ENCODE measurements at places on chromosomes 12 and 14.

GRCh38 chr14:99468836-99469592 lies 11.6 kb downstream of the SETD3 start:
- ATAC-seq: no peak

DNA sequence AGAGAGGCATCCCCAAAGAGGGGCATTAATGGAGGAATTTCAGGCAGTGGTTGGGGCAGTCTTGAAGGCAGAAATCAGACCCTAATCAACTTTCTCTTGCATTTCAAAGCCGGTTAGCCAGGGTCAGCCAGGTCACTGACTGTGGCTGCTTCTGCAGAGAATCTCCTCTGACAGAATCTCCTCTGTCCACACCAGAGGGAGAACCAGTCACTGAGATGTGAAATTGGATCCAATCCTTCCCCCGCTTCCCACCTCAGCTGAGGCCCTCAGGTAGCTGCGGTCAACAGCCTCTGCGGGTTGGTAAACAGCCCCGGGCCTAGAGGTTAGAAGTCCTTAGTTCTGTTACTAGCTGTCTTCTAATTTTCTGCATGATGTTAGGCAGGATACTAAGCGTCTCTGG lies 39.8 kb upstream of the NUAK1 start:
- ATAC-seq: no peak

DNA sequence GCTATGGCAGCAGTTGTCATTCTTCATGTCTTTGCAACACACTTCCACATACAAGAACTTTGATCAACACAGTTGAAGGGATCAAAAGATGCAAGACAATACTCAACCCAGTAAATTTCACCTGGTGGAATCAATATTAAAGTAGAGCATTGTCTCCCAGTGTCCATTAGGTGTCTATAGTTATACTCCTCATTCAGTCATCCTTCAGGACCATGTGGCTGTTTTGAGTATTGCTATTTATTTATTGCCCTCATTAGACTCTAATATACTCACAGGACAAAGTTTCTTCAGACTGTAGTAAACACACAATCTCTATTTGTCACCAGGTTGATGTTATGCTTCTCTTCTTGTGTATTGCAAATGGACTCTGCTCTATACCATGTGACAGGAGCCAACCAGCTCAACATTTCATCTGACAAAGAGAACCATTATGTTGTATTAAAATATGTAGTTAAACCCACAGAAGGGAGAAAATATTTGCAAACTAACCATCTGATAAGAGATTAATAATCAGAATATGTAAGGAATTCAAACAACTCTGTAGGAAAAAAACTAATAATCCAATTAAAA lies 146.6 kb downstream of the TGFB3 start:
- ATAC-seq: no peak

DNA sequence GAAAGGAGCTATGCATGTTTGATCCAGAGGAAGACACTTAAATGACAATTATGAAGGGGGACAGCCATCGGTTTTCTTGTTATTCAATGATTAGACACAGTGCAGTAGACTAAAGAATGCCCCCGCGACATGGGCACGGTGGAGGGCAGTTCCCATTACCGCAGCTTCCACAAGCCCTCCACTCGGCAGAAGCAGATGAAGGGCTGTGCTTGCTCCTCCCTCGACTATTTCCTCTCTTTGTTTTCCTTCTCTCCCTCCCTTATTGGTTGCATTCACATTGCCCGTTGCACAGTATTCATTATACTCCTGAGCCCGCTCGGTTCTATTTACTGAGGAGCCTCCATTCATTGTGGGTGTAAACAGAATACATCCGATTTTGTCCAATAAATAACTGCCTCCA lies 138.8 kb upstream of the RASSF8 start:
- no peak for ATAC-seq

DNA sequence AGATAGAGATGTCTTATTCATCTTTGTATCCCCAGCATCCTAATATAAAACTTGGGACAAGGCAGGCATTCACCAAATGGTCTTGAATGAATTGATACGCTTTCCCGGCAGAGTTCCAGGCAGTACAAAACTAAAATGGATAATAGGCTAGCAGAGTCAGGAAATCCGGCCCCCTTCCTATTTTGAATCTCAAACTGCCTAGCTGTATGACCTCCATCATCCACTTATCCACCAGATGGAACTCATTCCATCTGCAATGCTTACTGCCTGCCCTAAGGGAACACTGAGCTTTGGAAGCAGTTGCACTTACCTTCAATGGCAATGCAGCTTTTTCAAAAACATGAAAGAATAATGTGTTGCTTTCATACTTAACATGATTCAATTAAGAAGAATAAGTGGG lies 43.4 kb downstream of the BDKRB1 start:
- no peak for ATAC-seq

GRCh38 chr14:94485944-94486841 lies 10.2 kb upstream of the SERPINA9 start:
- ATAC-seq: peak; percentile 21

DNA sequence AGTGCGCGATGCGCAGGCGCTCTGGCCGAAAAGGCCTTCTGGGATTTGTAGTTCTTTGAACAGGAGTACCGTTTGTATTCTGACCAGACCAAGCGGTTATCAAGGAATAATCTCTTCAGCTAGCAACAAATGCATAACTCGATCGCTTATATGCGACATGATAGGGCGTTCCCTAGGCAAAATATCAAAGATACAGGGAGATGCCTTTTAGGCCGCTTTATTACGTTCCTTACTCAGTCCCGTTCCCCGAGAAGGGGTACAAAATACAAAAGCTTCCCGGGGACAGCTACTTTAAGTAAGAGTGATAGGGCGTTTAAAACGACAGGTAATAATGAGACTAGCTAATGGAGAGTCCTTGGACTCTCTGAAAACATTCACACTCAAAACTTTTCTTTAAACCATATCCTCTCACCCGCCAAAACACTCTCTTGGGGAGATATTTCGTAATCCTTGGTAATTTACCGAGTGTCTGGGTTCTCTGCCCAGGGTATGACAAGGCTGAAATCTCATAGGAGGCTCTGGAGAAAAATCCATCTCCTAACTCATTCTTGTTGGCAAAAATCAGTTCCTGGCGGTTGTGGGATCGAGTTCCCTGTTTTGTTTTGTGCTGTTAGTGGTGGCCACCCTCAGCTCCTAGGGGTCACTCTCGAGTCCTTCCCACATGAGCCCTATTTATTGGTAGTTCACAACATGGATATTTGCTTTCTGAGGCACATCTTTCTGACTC lies 412 bp upstream of the SNW1 start:
- no peak for ATAC-seq

- no peak for ATAC-seq
Observed at GRCh38 chr12:64688219-64688618, 71.0 kb downstream of the GNS start.

DNA sequence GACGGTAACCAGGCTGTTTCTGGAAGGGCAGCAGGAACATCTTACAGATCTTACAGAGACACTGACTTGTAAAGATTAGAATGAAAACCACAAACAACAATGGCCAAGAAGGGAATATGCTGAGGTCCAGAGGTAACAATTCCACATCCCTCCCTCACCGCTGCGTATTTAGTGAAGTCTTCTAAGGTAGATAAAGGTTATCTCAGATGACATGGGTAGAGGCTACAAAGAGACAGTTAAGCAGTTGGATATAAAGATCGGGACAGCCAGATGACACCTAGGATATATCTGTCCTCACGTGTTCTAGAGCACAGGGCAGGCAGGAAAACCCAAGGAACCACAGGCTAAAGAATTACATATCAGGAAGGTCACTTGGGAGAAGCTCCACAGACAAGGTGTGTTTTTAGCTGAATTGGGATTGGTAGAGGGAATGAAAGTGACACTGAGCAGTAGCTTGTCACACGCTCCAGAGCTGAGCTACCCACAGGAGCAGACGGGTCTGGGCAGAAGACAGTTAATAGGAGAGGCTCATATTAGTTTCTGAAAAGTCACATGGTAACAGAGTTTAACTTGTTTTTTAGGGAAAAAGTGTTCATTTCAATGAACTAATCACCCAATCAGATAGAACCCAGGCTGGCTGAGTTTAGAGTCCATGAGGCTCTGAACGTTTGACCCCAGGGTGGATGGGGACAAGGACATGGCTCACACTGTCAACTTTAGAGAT lies 83.3 kb downstream of the MIA2 start:
- no peak for ATAC-seq

GRCh38 chr12:94676922-94677321 lies 26.6 kb upstream of the TMCC3 start:
- ATAC-seq: no peak

DNA sequence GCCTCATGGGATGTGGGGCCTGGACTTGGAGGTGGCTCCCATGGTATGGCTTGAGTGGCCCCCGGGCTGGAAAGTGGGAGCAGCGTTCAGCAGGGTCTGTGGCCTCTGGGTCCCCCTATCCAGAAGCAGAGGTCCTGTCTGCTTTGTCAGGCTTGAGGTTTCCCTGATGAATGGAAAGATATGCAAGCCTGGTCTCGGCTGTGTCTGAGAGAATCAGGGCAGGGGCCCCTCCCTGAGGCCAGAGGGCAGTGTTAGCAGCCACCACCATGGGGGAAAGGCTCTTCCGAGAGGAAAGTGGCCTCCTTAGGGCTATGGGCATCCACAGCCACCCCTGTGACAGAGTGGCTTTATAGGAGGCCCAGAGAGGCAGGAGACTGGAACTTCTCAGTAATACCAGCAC lies 128.2 kb downstream of the VRK1 start:
- ATAC-seq: no peak

- peak; percentile 81 for ATAC-seq
Observed at GRCh38 chr12:128829861-128830504, 6.2 kb upstream of the SLC15A4 start.

DNA sequence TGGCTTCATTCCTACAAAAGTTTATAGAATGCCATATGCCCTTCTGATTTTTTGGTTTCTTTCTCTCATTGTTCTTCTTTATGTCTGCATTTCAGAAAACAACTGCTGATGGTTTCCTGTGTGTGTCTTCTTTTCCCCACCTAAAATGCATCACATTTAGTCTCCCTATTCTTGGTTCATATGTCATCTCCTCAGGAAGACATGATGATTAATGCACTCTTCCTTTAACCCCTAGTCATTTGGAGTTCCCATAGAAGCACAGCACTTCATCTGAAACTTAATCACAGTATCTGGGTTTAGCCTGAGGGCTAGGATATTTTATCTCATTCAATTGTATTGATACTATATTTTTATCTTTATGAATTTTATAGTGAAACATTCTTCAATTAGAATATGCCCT lies 21.5 kb downstream of the GNPNAT1 start:
- no peak for ATAC-seq

DNA sequence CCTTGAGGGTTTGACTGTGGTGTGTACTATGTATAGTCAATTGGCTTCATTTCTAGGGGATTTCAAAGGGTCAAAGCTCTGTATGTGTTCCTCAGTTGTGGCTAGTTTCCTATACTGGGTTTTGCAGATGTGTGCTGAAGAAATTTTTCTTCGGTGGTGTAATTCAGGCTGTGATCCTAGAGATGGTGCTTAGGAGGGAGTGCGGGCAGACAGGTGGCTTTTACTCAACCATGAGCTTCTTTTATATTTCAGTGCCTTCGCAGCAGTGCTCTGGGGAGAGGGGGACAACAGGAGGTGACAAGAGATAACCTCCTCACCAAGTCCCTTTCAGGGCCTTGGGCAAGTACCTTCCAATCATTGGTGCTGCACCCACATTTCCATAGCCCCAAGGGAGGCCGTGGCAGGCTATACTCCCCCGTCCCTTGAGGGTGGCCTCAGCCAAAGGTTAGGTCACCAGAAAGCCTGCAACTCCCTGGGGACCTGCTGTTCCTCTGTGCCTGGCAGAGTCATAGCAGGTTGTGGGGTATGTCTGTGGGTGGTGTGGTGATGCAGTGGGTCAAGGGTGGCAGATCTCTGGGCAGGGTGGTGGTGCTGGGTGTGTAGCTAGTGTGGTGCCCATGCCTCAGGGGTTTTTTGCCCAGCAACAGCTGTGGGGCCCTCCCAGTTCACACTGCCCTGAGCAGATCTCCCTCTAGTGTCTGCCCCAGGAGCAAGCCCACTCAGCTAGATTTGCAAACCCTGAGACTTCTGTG lies 37.0 kb upstream of the TMX1 start:
- ATAC-seq: peak; percentile 57

DNA sequence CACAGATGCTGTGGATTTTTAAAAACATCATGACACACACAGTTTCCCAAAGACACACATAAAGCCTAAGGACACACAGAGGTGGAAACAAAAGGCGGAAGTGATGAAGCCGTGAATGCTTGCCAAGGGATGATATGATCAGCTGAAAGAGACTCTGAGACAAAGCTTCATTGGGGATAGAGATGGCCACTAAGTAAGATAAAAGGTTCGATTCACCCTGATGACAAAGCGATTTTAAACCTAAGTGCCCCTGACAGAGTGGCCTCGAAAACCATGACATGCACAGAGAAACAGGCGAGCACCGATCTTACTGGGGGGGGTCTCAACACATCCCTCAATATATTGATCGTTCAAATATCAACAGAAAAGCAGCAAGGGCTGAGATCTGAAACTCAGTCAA lies 20.3 kb upstream of the EIF5 start:
- ATAC-seq: no peak

DNA sequence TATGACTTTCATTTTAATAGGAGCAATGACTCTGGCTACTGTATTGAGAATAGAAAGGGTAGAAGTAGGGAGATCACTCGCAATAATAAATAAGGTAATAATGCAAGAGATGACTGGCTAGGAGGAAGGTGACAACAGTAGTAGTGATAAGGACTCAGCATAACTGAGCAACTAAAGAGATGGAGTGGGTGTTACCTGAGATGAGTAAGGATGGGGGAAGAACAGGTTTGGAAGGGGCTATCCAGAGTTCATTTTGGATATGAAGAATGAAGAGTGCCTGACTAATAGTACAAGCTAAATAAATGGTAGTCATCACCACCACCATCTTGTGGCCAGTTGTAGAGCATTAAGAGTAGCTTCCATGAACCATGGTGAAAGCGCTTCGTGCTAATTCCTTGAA lies 101.1 kb downstream of the RPS6KA5 start:
- peak; percentile 96 for ATAC-seq

DNA sequence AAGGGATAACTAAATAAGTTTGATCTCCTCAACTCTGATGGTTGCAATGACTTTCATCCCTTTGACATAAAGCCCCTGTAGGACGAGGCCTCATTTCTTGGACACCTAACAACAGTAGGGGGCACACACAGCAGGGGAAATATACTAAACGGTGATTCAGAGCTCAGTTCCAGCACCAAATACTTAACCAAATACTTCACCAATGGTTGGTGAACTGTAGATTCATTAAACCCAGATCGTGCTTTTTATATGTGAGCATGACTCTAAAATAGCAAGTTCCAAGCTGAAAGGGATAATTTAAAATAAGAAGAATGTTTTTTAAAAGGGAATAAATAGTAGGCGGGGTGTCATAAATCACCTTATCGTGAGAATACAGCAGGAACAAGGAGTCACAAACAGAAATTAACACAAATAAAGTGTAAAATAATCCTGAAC lies 53.2 kb downstream of the ATG2B start:
- ATAC-seq: no peak

GRCh38 chr14:73738518-73739173 lies 24.5 kb upstream of the PNMA1 start:
- no peak for ATAC-seq

- no peak for ATAC-seq
Observed at GRCh38 chr14:105495990-105496830, 5.2 kb downstream of the TEDC1 start.

Data from activated CD4-positive, CD25-positive, alpha-beta regulatory T cell treated with anti-CD3 and anti-CD28 coated beads, Interleukin-2, amount 50 U/mL, for 24 hours (primary cell).